ENCODE measurements at places on chromosomes 2 and 18.

DNA sequence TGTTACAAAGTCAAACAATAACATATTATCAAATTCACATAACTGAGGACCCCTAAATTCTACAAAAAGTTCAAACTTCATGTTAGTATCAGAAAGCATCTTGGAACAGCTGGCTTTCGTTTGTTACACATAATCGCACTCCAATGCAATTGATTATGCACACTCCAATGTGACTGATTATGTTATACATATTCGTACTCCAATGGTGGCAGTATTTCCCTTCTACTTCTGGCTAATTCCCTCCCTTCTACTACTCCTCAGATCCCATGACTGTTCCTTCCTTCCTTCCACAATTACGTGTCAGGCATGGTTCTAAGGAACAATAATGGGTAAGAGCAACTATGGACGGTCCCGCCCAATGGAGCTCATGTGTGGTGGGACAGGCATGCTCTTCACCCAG lies 137.1 kb upstream of the CCDC150 start:
- H3K27ac ChIP-seq = no peak overlapping the region
- no peak for DNase-seq
- no peaks in the 10 kb centered on the region for H3K27me3 ChIP-seq
- H3K36me3 ChIP-seq = no peaks in the 10 kb centered on the region

DNA sequence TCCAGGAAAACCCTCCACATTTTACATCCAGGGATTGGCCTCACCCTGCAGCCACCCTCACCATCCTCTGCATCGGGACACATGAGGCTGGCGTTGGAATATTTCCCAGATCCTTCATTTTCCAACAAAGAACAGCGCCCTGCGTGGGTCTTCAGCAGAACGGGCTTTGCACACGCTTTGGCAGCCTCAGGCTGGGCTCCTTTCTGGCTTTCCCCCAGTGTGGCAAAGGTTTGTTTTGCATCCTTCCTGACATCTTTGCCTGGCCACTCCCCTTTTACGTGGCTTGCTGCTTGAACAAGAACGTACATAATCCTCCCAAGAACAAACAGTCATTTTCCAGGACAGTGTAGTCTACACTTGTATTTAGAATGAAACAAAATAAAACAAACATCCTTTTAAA lies 25.6 kb upstream of the GREB1 start:
- H3K4me3 ChIP-seq = no peak overlapping the region
- H3K36me3 ChIP-seq = no peaks in the 10 kb centered on the region
- H3K4me1 ChIP-seq = peaks cover 17% of the 10 kb centered on the region
- DNase-seq = no peak
- H3K27ac ChIP-seq = no peak overlapping the region
- H3K27me3 ChIP-seq = no peaks in the 10 kb centered on the region

DNA sequence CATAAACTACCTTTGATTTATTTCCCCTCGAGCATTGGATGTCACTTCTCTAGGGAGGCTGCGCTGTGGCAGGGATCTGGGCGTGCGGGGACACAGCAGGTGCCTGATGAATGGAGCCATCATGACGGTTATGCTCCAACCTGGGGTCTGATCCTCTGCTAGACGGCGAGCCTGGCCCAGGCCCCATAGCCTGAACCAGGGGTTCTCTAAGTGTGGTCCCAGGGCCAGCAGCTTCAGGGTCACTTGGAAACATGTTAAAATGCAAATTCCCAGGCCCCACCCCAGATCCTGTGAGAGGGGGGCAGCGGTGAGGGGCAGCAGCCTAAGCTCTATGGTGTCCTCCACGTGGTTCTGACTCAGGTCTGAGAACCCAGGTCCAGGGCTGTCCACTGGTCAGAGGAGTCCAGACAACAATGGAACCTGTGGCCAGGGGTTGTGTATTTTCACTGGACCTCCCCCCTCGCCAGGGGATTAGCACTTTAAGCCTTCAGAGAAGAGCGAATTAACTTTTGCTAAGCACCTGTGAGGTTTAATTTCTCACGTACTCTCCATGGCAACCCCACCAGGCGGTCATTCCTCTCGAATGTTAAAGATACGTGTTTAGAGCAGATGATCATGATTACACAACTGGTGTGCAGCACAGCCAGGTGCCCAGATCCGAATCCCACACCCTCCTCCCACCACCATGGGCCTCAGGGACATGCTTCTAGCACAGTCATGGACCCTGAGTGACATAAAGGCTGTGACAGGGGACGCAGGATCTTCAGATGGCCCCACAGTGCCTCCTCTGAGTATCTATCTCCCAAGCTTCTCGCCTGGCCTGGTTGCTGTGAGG lies 1.6 kb upstream of the ARHGEF4 start:
- H3K27ac ChIP-seq = no peak overlapping the region
- H3K4me1 ChIP-seq = no peaks in the 10 kb centered on the region
- H3K36me3 ChIP-seq = no peaks in the 10 kb centered on the region
- DNase-seq = peak; percentile 34
- no peak overlapping the region for H3K4me3 ChIP-seq

DNA sequence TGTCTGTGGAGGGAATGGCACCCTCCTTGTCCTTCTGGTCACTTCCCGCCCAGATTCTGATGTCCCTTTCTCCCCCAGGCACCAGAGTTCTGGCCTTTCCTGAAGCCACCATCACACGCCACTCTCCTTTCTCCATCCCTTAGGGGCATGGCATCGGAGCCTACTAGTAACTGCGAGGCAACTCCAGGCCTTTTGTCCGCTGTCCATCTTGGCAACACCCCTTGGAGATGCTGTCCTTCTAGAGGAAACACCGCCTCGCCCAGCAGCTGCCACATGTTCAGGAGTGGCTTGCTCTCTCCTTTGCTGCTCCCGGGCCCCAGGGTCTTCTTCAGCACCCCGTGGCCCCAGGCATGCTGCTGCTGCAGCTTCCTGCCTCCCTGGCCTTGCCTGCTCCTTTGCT lies 267.0 kb downstream of the SRBD1 start:
- DNase-seq = no peak
- no peaks in the 10 kb centered on the region for H3K27me3 ChIP-seq
- H3K27ac ChIP-seq = no peak overlapping the region
- no peak overlapping the region for H3K4me3 ChIP-seq
- H3K4me1 ChIP-seq = no peaks in the 10 kb centered on the region

Data from psoas muscle (tissue), 8 donors.